Activated CD4-positive, alpha-beta T cell treated with anti-CD3 and anti-CD28 coated beads, Interleukin-2, amount 50 U/mL, for 24 hours (primary cell): ENCODE measurements at places on chromosomes 4 and X.

DNA sequence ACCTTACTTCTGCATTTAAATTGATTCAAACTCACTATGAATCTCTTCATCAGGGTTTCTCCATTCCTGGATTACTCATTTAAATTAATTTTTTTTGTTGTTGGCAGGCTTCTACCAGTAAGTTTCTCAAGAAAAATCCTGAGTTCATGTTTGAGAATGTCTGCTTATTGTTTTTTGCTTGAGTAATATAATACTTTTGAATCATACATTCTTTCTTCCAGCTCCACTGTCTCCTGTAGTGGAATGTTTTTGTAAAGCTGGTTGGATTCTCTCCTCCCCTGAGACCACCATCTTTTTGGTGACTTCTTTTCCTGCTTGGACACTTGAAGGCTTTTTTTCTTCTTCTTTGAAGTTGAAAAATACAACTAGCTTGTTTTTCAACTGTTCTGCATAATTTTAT is 4.3 kb upstream of the MID1IP1 start:
- DNase-seq, result no peak

DNA sequence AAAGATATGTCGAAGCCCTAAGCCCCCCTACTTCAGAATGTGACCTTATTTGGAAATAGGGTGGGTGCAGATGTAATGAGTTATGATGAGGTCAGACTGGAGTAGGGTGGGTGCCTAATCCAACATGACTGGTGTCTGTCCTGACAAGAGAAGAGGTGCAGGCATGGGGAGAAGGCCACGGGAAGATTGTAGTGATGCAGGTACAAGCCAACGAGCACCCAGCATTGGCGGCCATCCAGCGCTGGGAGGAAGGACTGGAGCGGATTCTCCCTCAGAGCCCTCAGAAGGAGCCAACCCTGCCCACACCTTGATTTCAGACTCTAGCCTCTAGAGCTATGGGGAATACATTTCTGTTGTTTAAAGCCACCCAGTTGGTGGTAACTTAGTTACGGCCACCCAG is 237.2 kb downstream of the EVC2 start:
- DNase-seq, result no peak

- no peak for DNase-seq
Observed at GRCh38 chr4:33200377-33200776, 2480.2 kb downstream of the PCDH7 start.

GRCh38 chr4:41969671-41970070 is 11.9 kb upstream of the DCAF4L1 start:
- DNase-seq, result no peak

GRCh38 chr4:107098401-107098800 is 62.3 kb upstream of the DKK2 start:
- no peak for DNase-seq
